Lower lobe of right lung (tissue), 2 donors: ENCODE measurements at places on chromosomes 7 and 10.
A peak's percentile ranks its signal among the peaks of the same experiment; 100 is the strongest.

GRCh38 chr10:83178526-83178925 lies 960.8 kb upstream of the GHITM start:
- H3K27ac ChIP-seq = no peak overlapping the region
- H3K36me3 ChIP-seq = no peaks in the 10 kb centered on the region
- no peak for DNase-seq
- H3K4me1 ChIP-seq = no peaks in the 10 kb centered on the region
- no peak overlapping the region for H3K4me3 ChIP-seq

GRCh38 chr10:106911096-106911495 lies 253.4 kb downstream of the SORCS1 start:
- H3K36me3 ChIP-seq = no peaks in the 10 kb centered on the region
- H3K27ac ChIP-seq = no peak overlapping the region
- H3K4me1 ChIP-seq = no peaks in the 10 kb centered on the region
- H3K27me3 ChIP-seq = no peaks in the 10 kb centered on the region

DNA sequence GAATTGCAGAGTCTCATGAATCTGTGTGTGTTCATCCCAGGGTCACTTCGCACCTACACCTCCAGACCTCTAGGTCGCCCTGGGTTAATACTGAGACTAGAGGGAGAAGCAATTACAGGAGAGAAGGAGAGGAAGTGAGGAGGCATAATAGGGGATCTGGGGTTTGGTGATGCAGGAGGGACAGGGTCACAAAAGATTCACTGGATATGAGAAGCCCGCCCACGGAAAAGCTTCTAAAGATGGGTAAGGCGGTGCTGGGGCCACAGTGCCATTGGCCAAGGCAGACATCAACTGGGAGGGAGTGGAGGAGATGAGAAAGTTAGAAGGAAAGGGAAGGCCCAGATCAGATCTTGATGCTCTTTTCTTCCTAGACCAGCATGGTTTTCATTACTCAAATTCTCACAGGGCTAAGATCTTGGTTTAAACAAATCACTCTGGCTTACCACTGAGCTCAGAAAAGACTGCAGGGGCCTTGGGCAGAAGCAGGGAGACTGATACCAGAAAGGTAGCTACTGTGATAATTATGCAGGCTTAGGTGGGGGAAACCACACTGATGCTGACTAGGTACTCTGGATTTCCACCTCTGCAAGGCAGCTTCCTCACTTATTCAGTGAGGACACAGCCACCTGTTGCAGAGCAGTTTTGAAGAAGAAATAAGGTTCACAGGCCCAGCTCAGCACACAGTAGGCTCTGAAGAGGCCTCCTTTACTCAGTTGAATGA lies 17.4 kb upstream of the ZNF273 start:
- H3K36me3 ChIP-seq = no peaks in the 10 kb centered on the region
- no peak for DNase-seq
- peaks cover 26% of the 10 kb centered on the region for H3K4me1 ChIP-seq
- H3K4me3 ChIP-seq = no peak overlapping the region
- H3K27ac ChIP-seq = no peak overlapping the region

DNA sequence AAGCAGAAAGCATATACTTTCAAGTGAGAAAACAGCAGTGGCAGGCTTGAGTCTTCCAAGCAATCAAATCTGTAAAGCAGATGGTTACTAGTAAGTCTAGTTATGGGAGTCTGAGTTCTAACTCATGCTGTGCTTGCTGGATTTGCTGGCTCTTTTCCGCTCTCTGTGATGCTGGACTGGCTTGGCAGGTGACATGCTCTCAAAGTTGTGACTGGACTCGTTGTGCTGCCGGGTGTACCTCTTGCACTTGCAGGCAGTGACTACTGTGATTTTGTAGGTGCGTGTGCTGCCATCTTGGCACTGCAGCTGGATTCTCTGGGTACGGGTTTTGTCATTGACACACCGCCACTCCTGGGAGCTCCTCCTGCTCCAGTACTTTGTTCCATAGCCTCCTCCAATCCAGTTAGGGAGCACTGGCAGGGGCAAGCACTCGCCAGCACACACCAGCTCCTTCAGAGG lies 3.1 kb downstream of the SOSTDC1 start:
- no peak for DNase-seq
- no peak overlapping the region for H3K27ac ChIP-seq
- peak overlapping the region; percentile 6 for H3K4me3 ChIP-seq
- no peaks in the 10 kb centered on the region for H3K36me3 ChIP-seq
- H3K4me1 ChIP-seq = no peaks in the 10 kb centered on the region

GRCh38 chr7:130112093-130112492 lies 41.8 kb downstream of the KLHDC10 start:
- no peaks in the 10 kb centered on the region for H3K36me3 ChIP-seq
- no peak overlapping the region for H3K4me3 ChIP-seq
- H3K27ac ChIP-seq = no peak overlapping the region
- no peak for DNase-seq
- no peaks in the 10 kb centered on the region for H3K27me3 ChIP-seq

DNA sequence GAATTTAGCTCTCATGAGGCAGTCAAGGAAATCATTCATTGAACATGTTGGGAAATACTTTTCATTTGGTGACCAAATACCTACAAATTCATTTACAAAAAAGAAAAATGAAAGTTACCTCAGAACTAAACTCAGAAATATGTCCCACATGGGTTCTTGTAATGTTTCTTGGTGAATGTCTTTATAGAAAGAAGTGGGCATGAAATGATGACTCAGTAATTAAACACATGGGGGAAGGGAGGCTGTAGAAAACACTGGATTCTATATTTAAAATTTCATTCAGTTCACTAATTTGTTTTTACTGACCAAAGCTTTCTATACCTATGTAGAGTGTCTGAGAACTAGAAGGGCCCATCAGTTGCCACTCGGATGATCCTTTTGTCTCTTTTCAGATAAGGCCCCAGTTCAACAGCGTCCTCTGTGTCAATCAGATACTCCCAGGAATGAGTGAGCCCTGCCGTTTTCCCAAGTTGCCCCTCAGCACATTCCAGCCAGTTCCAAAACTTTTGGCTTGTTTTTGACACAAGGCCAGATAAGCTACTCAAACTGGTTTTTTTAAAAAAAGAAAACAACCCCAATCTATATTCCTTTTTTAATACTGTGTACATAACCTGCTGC lies 49.3 kb upstream of the AGBL3 start:
- no peak for DNase-seq
- no peak overlapping the region for H3K4me3 ChIP-seq

- H3K36me3 ChIP-seq = no peaks in the 10 kb centered on the region
- no peaks in the 10 kb centered on the region for H3K27me3 ChIP-seq
- no peak overlapping the region for H3K27ac ChIP-seq
- H3K4me1 ChIP-seq = no peaks in the 10 kb centered on the region
- H3K4me3 ChIP-seq = no peak overlapping the region
- no peak for DNase-seq
These were observed 896.1 kb downstream of the CNTNAP2 start for GRCh38 chr7:147012666-147013065.

DNA sequence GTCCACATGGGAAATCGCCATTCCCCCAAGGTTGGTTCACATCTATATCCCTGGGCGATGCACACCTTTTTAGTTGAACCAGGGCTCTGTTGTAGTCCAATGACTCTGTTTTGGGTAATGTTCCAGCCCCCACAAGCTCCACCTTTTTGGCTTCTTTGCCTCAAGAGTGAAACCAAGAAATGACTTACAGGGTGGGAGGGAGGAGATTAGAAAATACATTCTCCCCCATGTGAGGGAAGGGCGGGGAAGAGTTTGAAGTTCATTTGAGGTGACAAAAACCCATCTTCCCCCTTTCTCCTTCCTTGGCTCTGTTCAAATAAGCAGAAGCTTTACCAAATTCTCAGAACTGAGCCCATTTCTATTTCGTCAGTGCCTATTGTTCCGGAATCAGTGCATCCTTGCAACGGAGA lies 82.8 kb downstream of the GATA3 start:
- peak overlapping the region; percentile 8 for H3K4me3 ChIP-seq
- no peaks in the 10 kb centered on the region for H3K4me1 ChIP-seq
- H3K27me3 ChIP-seq = no peaks in the 10 kb centered on the region
- H3K27ac ChIP-seq = no peak overlapping the region
- H3K36me3 ChIP-seq = no peaks in the 10 kb centered on the region

DNA sequence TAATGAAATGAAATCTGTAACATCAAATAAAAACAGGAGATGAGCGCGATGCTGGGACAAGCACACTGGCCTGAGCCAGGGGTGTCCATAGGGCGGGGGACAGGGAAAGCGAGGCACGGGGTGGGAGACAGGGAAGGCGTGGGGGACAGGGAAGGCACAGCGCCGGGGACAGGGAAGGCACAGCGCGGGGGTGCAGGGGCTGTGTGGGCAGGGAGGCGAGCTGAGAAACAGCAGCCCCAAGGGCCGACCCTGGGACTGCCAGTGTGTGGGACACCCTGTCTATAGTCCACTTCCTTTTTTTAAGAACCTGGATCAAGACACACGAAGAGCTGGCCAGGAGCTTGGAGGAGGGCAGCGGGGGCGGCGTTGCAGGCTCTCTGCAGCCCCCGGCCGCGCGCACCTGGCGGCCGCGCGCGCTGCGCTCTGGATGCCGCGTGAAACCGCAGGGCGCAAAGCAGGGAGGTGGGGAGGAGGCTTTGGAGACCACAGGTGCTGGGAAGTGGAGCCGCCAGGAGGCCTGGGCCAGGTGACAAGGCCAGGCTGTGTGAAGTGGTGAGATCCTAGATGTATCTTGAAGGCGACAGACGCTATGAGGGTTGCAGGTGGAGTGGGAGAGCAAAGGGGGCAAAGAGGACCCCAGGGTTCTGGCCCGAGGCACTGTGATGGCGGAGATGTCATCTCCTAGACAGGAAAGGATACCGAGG lies 157.7 kb downstream of the COBL start:
- H3K27me3 ChIP-seq = no peaks in the 10 kb centered on the region
- DNase-seq = no peak
- H3K27ac ChIP-seq = no peak overlapping the region
- no peak overlapping the region for H3K4me3 ChIP-seq
- H3K4me1 ChIP-seq = no peaks in the 10 kb centered on the region
- no peaks in the 10 kb centered on the region for H3K36me3 ChIP-seq

DNA sequence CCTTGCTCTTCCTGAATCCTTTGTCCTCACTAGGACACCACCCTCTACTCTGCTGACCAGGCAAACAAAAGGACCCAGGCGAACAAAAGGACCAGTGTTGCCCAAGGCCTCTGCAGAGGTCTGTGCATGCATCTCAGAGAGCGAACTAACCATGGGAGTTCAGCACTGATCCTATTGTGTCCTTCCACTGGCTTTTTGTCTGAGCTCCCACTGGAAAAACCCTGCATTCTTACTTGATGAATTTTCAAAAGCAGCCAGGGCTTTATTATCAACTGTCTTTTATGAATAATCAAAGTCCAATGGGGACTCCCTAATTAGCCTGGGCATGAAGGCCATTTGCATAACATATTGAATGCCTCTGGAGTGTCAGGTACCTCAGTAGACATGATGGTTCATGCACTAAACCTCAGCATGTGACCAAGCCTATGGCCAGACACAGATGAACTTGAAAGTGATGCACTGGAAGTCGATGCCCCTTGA lies 140.6 kb downstream of the KCNMA1 start:
- no peaks in the 10 kb centered on the region for H3K4me1 ChIP-seq
- no peak for DNase-seq
- no peaks in the 10 kb centered on the region for H3K36me3 ChIP-seq
- H3K4me3 ChIP-seq = no peak overlapping the region
- no peak overlapping the region for H3K27ac ChIP-seq
- H3K27me3 ChIP-seq = no peaks in the 10 kb centered on the region

DNA sequence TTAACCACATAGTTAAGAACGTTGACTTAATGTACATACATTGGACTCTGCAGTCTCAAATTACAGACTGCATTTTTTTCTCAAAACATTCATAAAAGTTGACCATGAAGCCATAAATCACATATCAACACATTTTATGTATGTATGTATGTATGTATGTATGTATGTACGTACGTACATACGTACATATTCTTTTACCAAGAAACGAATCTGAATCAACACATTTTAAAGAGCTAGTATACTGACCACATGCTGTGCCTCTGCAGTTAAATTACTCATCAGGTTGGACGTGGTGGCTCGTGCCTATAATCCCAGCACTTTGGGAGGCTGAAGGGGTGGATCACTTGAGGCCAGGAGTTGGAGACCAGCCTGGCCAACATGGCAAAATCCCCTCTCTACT lies 105.8 kb downstream of the GPR158 start:
- H3K36me3 ChIP-seq = no peaks in the 10 kb centered on the region
- DNase-seq = no peak
- H3K27me3 ChIP-seq = no peaks in the 10 kb centered on the region
- H3K27ac ChIP-seq = no peak overlapping the region

DNA sequence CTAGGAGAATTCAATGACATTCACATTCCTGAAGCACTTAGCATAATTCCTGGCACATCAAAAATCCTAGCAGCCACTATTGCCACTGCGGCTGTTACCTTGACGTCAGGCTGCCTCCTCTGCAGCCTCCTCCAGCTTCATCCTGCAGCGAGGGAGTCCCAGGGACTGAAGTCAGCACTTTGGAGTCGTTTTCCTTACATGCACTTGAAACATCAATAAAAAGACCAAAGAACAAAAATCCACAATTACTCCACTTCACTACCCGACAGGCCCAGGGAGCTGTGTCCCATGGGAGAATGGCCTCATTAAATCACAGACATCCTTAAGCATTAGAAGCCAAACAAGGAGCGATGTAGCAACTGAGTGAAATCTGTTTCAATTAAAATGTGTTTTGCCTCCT lies 48.6 kb upstream of the NANOS1 start:
- H3K4me3 ChIP-seq = no peak overlapping the region
- H3K27ac ChIP-seq = no peak overlapping the region
- no peaks in the 10 kb centered on the region for H3K4me1 ChIP-seq
- H3K36me3 ChIP-seq = no peaks in the 10 kb centered on the region
- peaks cover 4% of the 10 kb centered on the region for H3K27me3 ChIP-seq

DNA sequence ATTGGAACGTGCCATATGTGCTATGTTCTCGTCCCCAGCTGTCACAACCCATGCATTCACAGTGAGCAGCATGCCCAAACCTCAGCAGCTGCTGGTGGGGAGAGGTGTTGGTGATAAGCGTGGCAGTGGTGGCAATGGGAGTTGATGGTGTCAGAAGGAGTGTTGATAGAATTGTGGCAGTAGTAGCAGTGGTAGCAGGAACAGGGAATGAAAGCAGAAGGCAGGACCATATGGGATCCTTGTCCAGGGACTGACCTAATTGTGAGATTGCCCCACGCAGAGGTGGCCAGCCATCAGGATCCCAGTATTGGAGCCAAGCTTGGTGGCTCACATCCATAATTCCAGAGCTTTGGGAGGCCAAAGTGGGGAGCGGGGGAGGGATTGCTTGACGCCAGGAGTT lies 276.3 kb downstream of the GALNT17 start:
- H3K27me3 ChIP-seq = no peaks in the 10 kb centered on the region
- H3K27ac ChIP-seq = no peak overlapping the region
- H3K4me1 ChIP-seq = no peaks in the 10 kb centered on the region
- no peaks in the 10 kb centered on the region for H3K36me3 ChIP-seq

- no peak overlapping the region for H3K4me3 ChIP-seq
- H3K27me3 ChIP-seq = no peaks in the 10 kb centered on the region
- no peak for DNase-seq
- H3K27ac ChIP-seq = no peak overlapping the region
- no peaks in the 10 kb centered on the region for H3K4me1 ChIP-seq
These were observed 72.1 kb upstream of the STARD3NL start for GRCh38 chr7:38105874-38106483.

GRCh38 chr7:64874114-64874513 lies 29.0 kb upstream of the ZNF273 start:
- DNase-seq = no peak
- H3K4me1 ChIP-seq = peaks cover 6% of the 10 kb centered on the region
- no peak overlapping the region for H3K4me3 ChIP-seq
- no peaks in the 10 kb centered on the region for H3K36me3 ChIP-seq
- no peak overlapping the region for H3K27ac ChIP-seq

GRCh38 chr10:23755556-23755955 lies 316.7 kb downstream of the OTUD1 start:
- no peaks in the 10 kb centered on the region for H3K4me1 ChIP-seq
- no peak overlapping the region for H3K27ac ChIP-seq
- no peaks in the 10 kb centered on the region for H3K27me3 ChIP-seq
- H3K36me3 ChIP-seq = no peaks in the 10 kb centered on the region
- DNase-seq = no peak
